ENCODE measurements at places on chromosomes 1 and 21.

DNA sequence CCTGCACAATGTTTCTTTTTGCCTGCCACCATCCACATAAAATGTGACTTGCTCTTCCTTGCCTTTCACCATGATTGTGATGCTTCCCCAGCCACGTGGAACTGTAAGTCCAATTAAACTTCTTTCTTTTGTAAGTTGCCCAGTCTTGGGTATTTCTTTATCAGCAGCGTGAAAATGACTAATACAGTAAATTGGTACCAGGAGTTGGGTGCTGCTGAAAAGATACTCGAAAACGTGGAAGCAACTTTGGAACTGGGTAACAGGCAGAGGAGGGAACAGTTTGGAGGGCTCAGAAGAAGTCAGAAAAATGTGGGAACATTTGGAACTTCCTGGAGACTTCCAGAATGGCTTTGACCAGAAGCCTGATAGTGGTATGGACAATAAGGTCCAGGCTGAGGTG, 425.3 kb downstream of the GPATCH2 start:
- DNase-seq: no peak

DNA sequence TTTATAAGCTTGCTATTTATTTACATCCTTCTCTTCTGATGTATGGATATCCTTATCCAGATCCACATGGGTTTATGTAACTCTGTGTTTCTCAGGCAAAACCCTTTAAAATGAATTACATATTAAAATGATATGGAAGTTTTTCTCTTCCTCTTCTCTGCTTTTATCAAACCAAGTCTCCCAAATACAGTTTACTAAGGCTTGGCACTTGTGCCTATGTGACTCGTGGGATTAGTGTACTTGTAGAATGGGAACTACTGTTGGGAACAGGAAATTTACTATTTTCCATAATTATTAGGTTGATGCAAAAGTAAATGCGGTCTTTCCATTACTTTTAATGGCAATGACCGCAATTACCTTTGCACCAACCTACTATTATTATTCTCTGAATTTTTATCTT, 14.8 kb downstream of the SIM2 start:
- no peak for DNase-seq

DNA sequence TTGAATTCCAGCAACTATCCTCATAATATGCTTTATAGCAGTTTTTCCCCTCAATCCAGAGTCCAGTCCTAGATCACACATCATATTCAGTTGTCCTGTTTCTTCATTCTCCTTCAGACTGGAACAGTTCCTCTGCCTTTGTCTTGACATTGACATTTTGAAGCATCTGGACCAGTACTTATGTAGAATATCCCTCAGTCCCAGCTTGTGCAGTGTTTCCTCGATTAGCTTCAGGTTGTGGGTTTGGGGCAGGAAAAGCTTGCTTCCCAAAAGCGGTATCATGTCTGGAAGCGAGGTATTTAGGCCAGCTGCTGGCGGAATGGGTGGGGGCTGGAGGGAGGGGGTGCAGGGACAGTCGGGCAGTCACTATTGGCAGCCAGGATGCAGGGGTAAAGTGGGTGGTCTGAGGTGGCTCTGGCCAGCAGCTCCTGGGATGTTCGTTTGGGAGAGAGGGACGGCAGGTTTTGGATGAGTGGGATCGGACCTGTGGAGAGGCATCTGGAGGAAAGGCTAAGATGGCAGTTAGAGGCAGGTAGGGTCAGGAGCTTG, 6.5 kb downstream of the THEMIS2 start:
- DNase-seq: no peak

DNA sequence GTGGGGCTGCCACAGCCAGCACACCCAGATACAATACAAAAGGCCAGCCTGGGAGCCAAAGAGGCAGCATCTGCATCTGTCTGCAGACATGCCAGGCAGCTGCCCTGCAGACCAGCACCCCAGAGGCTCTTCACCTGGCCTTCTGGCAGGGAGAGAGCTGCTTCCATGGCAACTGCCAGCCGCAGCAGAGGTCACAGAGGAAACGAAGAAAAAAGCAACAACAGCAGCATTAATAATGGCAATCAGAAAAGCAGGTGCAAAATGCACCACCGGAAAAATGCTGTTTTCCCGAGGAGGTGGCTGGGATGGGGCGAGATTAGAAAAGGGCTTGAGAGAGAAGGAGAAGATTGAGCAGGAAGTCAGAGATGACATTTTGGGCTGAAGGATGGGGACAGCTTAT, 309.5 kb downstream of the PCP4 start:
- no peak for DNase-seq

- no peak for DNase-seq
These were observed 46.4 kb downstream of the BEND5 start for GRCh38 chr1:48730164-48730910.

- DNase-seq: peak; percentile 76
These were observed at the start of gene GBP1 for GRCh38 chr1:89065079-89065868. GBP1 (minus strand) TSS chr1:89065208; CDS start chr1:89063234, 1,974 bp downstream.

- DNase-seq: no peak
These were observed 30.6 kb upstream of the BACE2 start for GRCh38 chr21:41137401-41137800.

DNA sequence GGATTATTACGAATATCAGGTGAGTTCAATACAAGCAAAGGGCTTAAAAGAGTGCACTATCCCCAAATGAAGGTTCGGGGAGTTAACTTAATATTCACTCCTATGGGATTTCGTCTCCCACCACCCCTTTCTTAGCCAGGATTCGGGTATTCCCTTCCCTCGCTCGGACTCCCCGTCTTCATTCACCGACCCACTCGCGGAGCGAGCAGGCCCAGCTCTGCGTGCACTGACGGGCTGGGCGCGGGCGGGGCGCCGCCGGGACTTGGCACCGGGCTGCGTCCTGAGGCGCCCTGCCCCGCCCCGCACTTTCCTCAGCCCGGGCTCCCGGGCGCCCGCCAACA, 7.7 kb upstream of the MPZL1 start:
- peak; percentile 96 for DNase-seq

- no peak for DNase-seq
These were observed 50.7 kb downstream of the EBNA1BP2 start for GRCh38 chr1:43121256-43121900.

GRCh38 chr1:31640964-31641363, 3.7 kb downstream of the PEF1 start:
- DNase-seq: no peak

DNA sequence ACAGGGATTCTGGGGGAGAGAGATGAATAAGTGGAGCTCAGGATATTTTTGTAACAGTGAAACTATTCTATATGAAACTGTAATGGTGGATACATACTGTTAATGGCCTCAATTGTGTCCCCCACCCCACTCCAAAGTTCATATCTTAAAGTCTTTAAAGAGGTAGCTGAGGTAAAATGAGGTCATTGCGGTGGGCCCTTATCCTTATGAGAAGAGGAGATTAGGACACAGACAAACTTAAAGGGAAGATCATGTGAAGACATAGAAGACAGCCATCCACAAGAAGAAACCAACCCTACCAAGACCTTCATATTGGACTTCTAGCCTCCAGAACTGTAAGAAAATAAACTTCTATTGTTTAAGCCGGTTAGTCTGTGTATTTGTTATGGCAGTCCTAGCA, 9.8 kb downstream of the TXNDC12 start:
- DNase-seq: no peak

DNA sequence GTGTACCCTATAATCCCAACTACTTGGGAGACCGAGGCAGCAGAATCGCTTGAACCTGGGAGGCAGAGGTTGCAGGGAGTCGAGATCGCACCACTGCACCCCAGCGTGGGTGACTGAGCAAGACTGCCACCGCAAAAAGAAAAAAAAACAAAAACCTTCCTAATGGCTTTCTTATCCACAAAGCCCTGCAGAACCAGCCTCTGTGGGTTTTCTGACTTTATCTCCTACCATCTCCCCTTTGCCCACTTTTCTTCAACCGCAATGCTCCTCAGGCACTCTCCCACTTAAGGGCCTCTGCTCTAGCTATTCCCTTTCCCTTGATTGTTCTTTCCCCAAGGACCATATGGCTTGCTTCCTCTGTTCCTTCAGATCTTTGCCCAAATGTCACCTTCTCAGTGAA, 67.9 kb upstream of the PUM1 start:
- DNase-seq: no peak

- no peak for DNase-seq
These were observed 25.0 kb upstream of the PHTF1 start for GRCh38 chr1:113784104-113784779.

DNA sequence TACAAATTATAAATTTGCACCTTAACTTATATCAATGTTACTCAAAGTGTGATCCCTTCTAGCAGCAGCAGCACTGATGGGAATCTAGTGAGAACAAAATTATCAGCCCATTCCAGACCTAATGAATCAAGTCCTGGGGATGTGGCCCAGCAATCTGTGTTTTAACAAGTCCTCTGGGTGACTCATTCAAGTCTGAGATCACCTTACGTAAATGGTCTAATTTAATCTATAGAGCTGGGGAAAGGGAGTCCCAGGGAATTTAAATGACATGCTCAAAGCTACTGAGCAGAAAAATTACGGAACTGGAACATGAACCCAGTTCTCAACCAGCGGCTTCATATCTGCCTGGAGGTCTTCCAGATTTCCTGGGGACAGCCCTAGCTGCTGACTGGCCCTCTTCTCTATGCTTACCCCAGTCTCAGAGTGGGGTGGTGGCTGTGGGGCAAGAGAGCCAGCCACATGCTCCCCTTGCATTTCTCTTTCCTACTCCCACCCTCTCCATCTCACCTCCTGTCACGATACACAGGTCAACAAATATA, 220.0 kb downstream of the TM2D1 start:
- DNase-seq: no peak

GRCh38 chr1:109477821-109478220, 5.9 kb upstream of the ATXN7L2 start:
- DNase-seq: no peak

- DNase-seq: no peak
These were observed 16.1 kb downstream of the DIPK1A start for GRCh38 chr1:92944901-92945747.

GRCh38 chr1:41545996-41546832, 61.7 kb upstream of the EDN2 start:
- no peak for DNase-seq

DNA sequence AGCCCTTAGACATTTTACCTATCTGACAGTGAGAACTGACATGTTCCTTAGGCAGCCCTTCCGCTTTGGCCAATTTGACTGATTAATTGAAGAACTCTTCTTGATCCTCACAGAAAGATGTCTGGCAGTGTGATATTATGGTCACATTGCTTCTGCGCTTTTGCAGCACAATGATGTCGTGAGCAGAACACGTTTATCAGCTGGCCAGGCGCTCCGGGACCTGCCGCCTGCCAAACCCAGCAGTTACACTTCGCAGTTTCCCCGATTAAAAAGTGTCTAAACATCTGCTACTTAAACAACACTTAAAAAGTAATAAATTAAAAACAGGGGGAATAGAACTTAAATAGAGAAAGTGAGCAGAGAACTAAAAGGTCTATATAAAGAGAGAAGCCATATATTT, 103.5 kb upstream of the ETS2 start:
- DNase-seq: no peak

GRCh38 chr1:97412737-97413136, 508.1 kb downstream of the DPYD start:
- DNase-seq: no peak

- DNase-seq: no peak
These were observed 313.0 kb downstream of the RWDD3 start for GRCh38 chr1:95547005-95547404.

DNA sequence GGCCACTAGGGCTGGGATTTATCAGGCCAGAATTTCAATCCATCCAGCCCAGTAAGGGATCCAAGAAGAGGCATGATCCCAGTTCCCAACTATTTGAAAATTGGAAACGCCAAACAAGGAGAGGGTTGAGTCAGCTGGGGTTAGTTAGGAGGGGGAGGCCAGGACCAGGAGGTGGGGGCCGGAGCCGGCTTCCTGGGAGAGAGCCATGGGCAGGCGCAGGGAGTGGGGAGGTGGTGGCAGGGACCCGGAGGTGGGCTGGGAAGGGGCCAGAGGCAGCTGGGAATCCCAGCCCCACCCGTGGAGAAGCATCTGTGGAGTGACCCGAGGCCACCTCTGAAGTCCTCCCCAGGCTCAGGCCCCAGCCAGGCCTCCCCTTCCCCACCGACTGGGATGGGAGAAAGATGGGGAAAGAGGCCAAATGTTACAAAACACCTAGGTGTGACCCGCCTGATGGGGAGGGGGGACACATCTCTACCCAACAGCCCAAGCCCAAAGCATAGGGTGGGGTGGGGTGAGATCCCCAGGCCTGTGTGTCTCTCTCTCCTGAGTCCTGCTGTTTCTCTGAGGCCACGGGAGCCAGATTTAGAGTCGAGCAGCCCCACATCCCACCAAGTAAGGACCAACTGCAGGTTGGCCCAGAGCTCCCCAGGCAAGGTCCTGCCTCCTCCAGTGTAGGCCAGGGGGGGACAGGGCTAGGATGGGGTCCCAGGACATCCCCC, 10.1 kb downstream of the HSPG2 start:
- peak; percentile 80 for DNase-seq

GRCh38 chr1:203534526-203534925, 40.6 kb downstream of the OPTC start:
- DNase-seq: no peak

DNA sequence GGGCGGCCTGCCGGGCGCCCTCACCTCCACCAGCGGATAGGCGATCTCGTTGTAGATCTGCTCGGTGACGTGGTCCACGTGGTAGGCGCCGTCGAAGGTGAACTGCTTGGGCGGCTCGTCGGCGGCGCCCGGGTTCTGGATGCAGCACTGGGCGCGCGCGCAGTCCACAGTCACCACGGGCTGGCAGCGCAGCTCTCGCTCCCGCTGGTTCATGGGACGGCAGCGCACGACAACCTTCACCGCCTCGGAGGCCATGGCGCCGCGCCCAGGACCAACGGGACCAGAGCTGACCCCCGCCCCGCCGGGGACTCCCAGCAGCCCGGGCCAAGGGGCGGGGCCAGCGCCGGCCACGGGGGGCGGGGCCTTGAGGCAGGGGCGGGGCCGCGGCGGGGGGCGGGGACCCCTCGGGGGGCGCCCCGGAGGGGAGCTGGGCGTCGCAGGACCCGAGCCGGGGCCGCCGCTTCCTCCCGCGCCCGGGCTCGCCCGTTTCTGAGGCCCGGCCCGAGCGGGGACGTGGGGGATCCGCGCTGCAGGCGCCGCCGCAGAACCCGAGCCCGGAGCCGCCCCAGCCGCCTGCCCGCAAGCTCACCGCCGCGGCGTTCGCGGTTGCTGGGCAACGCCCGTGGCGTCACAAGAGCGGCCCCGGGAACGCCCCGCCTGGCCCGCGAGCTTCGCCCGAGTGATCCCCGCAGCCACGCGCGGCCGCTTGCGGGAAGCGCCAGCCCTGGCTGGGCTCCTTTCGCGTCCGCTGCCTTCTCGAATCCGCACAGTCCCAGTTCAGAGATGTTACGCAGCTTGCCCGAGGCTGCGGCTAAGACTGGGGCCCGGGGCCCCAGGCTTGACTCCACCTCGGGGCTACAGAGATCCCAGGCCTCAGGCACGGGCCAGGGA, at the start of gene KIF17:
KIF17 (minus strand) TSS at position 556 of the 891 bp plus-strand sequence; CDS start at position 255, 301 bp downstream.
- peak; percentile 82 for DNase-seq

- DNase-seq: no peak
These were observed 28.2 kb upstream of the EPB41 start for GRCh38 chr1:28885977-28886730.

All from left lung (tissue), 14 donors.